Stimulated activated CD8-positive, alpha-beta memory T cell treated with anti-CD3 and anti-CD28 coated beads, Interleukin-4, amount 100 ng/mL, for 1 hour (primary cell): ENCODE measurements at places on chromosomes 4 and X.
A peak's percentile ranks its signal among the peaks of the same experiment; 100 is the strongest.

DNA sequence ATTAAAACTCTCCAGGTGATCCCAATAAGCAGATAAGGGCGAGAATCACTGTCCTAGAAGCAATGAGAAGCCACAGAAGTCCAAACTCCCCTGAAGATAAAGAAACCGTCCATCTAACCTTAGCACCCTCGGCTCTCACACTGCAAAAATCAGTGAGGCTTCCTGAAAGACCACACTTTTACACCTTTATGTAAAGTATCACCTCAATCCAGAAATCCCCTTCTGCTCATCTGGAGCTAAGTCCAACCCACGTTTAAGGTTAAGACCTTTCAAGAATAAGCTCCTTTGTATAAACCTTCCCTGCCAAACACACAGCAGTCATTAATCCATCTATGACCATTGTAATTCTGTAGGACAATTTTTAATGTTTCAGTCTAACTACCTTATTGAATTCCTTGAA, 41.7 kb downstream of the LIN54 start:
- DNase-seq, result no peak

DNA sequence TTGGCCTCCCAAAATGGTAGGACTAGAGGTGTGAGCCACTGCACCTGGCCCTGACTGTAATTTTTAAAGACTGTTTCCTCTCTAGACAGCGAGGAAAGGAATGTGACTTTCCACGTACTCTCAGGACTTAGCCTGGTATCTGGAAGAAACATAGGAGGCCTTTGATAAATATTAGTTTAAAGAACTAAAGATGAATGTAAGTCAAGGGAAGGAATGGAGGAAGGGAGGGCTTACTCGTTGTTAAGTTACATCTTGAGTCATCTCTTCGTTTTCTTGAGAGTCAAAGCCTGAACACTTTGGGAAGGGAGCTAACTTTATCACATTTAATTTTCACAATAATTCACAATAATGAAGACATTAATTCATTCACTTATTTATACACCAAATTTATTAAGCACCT, 7.2 kb upstream of the LNX1 start:
- DNase-seq, result no peak

- DNase-seq, result no peak
Measured at GRCh38 chr4:184364100-184364921, 110.0 kb downstream of the IRF2 start.

GRCh38 chrX:758917-759316, 128.3 kb downstream of the SHOX start:
- no peak for DNase-seq

DNA sequence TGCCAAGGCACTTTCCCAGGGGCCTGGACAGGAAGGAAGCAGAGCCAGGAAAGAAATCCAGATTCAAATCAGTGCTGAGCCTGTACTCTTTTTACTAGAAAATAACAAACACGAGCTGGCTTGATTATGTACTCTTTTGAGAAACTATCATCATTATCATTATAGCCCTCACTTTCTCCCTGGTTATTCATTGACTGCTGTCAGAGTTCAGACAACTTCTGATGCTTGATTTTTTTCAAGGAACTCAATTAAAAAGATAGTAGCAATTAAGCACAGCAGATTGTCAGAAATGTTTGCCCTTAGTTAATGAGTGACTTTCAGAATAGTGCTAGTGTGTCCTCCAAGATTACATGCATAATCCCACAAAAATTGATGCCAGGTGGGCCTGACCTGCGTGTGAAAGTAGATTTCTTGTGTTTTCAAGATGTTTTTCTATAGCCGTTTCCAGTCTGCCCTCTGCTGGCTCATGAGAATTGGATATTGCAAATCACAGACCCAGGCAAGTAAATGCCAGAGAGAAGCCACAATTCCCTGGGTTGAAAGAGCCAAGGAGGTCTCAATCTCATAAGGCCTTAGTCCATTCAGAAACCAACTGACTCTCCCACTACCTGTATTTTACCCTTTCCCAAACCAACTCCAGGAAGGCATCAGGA, 14.3 kb upstream of the PNPLA4 start:
- DNase-seq, result no peak

DNA sequence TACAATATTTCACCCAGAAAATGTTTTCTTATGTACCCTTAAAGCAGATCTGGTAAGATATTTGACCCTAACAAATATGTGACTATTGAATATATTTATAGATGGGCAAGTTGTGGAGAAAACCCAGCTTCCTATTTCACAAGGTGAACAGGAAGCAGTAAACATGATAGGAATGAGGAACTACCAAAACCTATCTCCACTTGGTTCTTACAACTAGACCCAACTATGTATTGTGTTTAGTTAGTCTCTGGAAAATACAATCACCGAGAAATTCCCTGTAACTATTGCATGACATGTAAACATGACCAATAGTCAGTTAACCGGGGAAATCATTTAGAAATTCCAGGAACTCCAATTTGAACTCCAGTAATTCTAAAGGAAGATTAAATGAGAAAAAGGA, 8.4 kb upstream of the RXFP1 start:
- DNase-seq, result no peak

- no peak for DNase-seq
Measured at GRCh38 chrX:78104447-78105176, 564 bp downstream of the PGK1 start.

DNA sequence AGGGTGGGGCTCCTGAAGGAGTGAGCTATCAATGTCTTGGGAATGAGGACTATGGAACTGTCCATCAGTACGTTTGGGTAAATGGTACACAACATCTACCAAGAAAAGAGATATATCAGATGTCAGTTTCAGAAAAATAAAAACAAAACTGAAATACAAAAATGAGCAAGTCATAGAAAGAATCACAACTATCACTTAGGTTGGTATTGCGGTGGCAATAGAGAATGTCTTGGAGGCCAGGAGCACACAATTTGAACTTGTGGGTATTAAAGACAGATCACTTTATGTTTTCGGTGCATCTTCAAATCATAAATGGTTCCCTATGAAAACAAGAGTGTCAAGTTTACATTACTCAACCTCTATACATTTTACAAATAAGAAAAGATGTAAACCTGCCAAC, 176.8 kb downstream of the CHM start:
- no peak for DNase-seq

DNA sequence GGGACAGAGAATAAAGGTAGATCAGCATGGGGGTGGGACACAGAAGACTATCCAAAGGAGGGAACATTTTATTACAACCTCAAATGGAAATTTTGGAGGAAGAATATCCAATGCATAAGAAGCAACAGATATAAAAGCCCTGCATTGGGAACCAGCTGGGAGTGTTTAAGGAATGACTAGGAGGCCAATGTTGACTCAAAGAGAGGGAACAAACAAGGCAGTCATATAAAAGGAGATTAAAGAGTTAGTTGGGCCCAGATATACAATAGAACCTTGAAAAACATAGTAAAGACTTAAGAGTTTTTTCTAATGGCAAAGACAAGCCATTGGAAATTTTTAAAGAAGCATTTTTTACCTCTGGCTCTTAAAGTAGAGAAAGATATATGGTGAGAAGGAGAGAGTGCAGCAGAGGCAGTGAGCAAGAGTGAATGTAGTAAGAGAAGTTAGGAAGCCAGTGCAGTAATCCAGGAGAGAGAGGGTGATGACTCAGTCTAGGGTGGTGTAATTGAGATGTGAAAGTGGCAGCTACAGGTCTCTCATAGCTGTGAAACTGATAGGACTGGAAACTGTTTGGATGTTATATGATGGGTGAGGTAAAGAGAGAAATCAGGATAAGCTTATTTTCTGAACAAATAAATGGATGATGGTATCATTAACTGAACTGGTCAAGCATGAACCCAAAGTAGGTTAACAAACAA, 182.2 kb upstream of the ATOH1 start:
- DNase-seq, result no peak

DNA sequence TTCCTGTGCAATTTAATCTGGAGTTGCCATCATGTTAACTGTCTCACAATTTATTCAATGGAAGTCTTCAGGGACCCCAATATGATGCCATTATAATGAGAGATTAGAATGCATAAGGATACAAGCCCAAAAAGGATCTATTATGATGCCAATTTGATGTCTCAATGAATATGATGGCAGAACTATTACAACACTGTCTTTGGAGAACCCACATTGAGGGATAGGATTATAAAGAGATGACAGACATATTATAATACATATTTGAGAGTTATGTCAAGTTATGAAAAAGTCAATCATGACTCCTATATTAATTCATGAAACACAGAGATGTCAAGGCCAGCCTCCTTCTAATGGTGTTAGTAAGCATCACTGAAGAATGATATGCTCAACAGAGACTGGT, 1358.4 kb downstream of the PCDH19 start:
- no peak for DNase-seq

- DNase-seq, result no peak
Measured at GRCh38 chr4:107452717-107453630, 267.1 kb downstream of the PAPSS1 start.

DNA sequence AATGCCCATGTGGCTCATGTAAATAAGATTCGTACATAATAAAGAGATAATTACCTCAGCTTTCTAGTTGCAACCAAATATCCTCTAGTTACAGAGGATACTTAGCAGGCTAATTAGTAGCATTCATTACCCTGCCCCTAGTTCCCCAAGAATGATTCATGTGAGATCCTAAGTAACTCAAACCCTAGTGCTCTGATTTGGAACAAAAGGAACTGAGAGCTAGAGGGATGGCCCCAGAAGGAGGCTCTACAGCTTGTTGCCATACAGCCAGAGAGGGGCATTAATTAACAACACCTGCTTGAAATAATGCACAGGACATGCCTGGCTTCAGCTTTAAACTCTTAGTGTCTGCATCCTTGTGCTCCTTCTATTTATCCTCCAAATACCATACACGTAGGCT, 32.6 kb upstream of the CBR4 start:
- DNase-seq, result no peak

DNA sequence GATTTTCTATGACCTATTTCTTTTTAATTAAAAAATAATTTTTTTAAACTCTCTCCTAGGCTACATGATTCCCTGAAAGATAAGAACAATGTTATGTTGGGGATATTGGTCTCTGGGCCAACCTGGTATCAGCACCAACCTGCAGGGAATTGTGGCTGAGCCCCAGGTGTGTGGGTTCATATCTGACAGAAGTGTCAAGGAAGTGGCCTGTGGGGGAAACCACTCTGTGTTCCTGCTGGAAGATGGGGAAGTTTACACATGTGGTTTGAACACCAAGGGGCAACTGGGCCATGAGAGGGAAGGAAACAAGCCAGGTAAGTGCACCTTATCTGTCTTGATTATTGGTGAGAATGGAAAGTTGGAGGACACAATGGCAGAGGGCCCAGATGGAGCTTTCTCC, 13.5 kb downstream of the HERC3 start:
- no peak for DNase-seq

DNA sequence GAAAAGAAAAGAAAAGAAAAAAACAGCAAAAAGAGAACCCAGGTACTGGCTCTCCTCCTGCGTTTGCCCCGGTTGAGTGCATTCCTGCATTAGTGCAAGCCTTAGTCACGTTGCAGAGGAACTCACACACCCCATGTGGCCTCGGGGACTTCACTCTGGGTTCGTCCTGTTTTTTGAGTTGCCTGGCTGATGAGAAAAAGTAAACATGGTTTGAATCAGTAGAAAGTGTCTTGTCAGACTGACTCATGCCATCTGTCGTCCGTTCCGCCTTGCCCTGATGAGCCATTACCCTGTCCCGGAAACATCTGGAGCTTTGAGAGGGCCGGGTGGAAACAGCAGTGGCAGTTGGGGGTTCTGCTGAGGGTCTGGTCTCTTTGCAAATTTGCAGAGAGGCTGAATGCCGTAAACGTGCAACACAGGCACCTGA, 16.3 kb downstream of the CD99 start:
- peak; percentile 39 for DNase-seq

GRCh38 chr4:93605163-93605562, 223.4 kb upstream of the ATOH1 start:
- DNase-seq, result no peak

- no peak for DNase-seq
Measured at GRCh38 chr4:138205531-138206233, 36.5 kb downstream of the SLC7A11 start.

- no peak for DNase-seq
Measured at GRCh38 chrX:37658343-37659030, 27.1 kb upstream of the XK start.

- no peak for DNase-seq
Measured at GRCh38 chr4:136680271-136680670, 852.0 kb downstream of the PCDH18 start.

DNA sequence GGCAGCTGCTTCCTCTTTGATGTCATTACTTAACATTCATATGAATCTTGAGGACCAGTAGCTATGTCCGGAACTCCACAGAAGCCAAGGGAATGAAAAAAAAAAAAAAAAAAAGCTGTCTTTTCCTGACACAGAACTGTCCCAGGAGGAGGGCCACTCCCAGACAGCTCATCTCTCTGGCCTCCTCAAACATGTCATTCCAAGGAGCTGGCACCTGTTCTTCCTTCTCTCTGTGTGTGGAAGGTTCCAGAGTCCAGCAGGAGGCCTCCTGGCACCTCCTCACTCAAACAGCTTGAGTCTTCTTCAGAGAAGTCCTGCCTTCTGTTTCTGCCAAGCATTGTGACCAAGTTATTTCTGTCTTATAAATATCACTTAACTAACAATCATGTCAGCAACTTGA, 458.5 kb downstream of the AFF2 start:
- DNase-seq, result no peak

GRCh38 chr4:82578935-82579334, 17.1 kb upstream of the TMEM150C start:
- no peak for DNase-seq

DNA sequence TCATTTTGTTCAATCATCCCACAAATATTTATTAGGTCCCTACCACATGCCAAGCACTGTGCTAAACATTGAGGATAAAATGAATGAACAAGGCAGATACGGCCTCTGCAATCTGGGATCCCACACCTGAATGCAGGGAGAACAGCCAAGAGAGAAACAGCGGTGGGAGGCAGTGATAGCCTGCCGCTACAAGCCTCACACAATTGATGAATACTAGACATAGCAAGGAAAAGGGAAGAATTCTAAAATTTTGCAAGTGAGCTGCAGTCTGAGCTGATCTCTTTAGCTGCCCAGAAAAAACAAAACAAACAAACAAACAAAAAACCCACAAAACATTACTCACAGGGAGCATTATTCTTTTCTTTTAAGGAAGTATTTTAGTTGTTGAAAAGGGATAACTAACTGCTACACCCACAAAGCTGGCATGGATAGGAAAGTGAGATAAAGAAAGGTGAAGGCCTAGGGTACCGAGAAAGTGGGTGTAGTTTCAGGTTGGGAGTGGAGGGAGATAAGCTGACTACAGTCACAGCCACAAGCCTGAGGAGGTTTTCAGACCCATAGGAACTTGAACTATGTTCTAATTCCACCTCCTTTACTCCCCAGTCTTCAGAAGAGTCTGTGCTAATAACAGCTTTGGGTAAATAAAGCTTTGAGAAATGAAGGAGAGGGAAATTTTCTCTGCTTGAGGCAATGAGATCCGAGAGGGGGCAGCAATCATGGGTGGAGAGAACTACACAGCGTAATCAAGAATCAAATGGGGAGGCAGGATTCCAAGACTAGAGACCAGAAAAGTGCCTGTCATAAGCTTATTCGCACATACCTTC, 85.4 kb downstream of the SH3RF1 start:
- DNase-seq, result no peak

DNA sequence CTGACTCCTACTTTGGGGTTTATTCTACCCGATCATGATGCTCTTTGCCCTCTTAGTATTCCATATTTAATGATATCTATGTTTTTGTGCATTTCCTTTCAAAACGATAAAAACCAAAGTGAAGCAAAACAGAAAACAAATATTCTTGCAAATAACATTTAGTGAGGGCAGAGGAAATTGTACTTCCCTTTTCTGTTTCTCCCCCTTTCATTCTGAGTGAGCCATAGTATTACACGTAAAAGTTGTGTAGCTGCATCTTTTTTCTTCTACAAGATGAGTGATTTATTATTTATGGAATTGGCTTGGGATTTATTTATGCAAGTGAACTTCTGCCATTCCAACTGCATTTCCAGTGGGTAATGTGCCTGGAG, 109.9 kb downstream of the AFF2 start:
- no peak for DNase-seq
